ENCODE measurements at places on chromosomes 2 and 18. TPM values are rescaled to one million over a fixed set of nuclear protein-coding genes. Genes with fewer than 3 reads are reported as not detected.

The PRKAG3 gene
- not detected for total RNA-seq

The TSPYL6 gene
- total RNA-seq = not detected

The IL37 gene
- not detected for total RNA-seq

The B3GNT2 gene
- total RNA-seq = 32.2 TPM

The HAAO gene
- total RNA-seq = not detected

The CIB4 gene
- total RNA-seq = not detected

The DSG1 gene
- not detected for total RNA-seq

The EVX2 gene
- not detected for total RNA-seq

The PPP4R3B gene
- 57.8 TPM for total RNA-seq

The CFAP65 gene
- total RNA-seq = not detected

The C1QL2 gene
- 0.15 TPM for total RNA-seq

The RBM43 gene
- total RNA-seq = 2.7 TPM

The PDE6D gene
- total RNA-seq = 22.4 TPM

The ANKRD30B gene
- total RNA-seq = not detected

The FAM124B gene
- total RNA-seq = 155 TPM

The SOWAHC gene
- 5.9 TPM for total RNA-seq

The CCDC141 gene
- total RNA-seq = 0.15 TPM

The LIPG gene
- total RNA-seq = 88.9 TPM

All from epithelial cell of umbilical artery (primary cell).